ENCODE measurements at places on chromosomes 13 and 19.

GRCh38 chr19:18089726-18090125 is 3.0 kb upstream of the IL12RB1 start:
- no peak for DNase-seq

GRCh38 chr19:5624018-5624663 is 1.3 kb downstream of the SAFB start:
- DNase-seq, result no peak

- DNase-seq, result no peak
Observed at GRCh38 chr13:76297331-76297730, 588.9 kb downstream of the KCTD12 start.

DNA sequence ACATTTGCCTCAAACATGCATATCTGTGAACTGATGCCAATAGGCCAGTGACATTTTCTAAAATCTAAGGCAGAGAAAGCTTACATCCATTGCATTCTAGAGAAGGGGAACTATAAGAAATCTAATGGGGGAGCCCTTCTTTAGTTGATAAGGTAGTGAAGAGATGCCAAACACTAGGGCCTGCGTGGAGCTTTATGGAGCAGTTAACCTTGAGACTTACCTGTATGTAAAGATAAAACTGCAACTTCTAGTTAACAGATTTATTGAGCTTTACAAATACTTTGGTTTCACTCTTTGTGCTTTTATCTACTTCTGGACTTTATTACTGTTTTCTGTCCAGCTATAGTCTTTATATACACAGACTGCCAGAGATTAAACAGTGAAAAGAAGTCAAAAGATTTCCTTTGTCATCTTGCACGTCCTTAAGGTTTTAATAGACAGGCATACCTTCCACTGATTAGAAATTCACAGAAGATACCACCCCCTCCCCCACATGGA is 457.6 kb downstream of the KLF12 start:
- no peak for DNase-seq

GRCh38 chr13:33125821-33126570 is 109.8 kb downstream of the KL start:
- no peak for DNase-seq
